Activated T-cell treated with anti-CD3 and anti-CD28 coated beads for 24 hours (primary cell): ENCODE measurements at places on chromosomes 13 and 19.

DNA sequence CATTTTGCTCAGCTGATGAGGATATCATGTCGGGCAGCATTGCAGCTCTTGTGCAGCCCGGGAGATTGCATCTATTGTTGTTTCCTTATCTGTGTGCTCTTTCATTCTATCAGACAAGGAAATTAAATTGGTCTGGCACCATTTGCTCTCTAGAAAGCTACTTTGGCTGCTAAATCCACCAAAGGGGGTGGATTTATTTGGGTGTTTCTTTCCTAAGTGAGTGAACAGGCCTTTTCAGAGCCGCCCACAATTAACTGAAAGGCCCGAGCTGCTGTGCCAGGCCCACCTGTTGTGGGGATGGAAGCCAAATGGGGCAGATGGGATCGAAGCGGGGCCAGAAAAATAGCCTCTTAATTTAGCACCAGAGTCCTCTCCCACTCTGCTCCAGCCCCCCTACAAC, 99.4 kb downstream of the DNAJC15 start:
- no peak for DNase-seq

DNA sequence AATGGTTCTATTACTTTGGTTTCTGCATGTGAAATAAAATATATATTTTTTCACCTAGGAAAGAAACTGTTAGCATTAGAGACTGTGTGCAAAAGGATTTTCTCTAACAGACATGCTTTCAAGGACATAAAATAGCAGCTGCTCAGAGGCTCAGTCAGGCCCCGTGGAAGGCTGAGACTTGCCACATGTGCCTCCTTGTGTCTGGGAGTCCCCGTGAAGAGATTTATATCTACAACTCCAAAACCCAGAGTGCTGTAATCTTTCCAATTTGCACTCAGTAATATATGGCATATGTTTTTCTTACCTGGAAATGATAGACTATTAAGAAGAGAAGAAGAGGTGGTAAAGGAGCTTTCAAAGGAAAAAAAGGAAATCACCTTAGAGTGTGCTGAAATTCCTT, 371.6 kb upstream of the OBI1 start:
- DNase-seq: no peak

GRCh38 chr13:111395511-111396393, 75.3 kb downstream of the TEX29 start:
- DNase-seq: no peak

- no peak for DNase-seq
Measured at GRCh38 chr19:3491396-3492119, 8.3 kb upstream of the SMIM44 start.

GRCh38 chr13:44819772-44820171, 169.5 kb downstream of the NUFIP1 start:
- no peak for DNase-seq

GRCh38 chr13:86383151-86383550, 583.9 kb upstream of the SLITRK6 start:
- DNase-seq: no peak

DNA sequence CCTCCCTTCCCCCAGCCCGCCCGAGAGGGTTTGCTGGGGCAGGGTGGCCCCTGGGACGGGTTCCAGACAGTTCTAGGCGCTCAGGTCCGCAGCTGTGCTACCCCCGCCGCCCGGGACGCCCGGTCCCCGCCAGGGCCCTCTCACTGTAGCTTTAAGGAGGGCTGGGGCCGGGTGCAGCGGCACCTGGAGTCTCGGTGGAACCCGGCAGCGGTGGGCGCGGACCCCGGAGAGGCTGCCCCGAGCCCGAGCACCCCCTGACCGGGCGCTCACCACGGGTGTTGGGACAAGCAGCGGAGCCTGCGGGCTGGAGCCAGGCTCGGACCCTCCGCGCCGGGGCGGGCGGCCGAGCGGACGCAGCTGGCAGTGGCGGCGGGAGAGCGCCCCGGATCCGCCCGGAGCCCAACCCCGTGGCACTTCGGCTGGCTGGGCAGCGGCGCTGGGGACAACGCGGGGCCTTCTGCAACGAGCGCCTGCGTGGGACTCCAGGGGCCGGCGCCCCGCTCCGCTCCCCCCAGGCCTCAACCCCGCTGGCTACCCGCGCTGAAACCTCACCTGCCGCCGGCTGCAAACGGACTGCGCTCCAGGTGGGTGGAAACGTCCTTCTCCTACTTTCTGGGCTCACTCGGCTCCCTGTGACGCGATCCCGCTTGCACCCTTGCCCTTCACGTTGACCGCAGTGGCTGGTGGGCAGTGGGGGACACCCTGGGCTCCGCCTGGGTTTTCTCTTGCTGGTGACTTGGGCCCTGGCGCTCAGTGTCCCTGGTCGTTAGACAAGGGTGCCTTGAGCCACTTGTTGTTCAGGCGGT, 81.1 kb downstream of the ZNF429 start:
- DNase-seq: peak; percentile 16

GRCh38 chr19:9923440-9923839, 12.9 kb downstream of the OLFM2 start:
- no peak for DNase-seq
